CD4-positive, CD25-positive, alpha-beta regulatory T cell (primary cell): ENCODE measurements at places on chromosomes 5 and 9. TPM values are rescaled to one million over a fixed set of nuclear protein-coding genes. Genes with fewer than 3 reads are reported as not detected.

DNA sequence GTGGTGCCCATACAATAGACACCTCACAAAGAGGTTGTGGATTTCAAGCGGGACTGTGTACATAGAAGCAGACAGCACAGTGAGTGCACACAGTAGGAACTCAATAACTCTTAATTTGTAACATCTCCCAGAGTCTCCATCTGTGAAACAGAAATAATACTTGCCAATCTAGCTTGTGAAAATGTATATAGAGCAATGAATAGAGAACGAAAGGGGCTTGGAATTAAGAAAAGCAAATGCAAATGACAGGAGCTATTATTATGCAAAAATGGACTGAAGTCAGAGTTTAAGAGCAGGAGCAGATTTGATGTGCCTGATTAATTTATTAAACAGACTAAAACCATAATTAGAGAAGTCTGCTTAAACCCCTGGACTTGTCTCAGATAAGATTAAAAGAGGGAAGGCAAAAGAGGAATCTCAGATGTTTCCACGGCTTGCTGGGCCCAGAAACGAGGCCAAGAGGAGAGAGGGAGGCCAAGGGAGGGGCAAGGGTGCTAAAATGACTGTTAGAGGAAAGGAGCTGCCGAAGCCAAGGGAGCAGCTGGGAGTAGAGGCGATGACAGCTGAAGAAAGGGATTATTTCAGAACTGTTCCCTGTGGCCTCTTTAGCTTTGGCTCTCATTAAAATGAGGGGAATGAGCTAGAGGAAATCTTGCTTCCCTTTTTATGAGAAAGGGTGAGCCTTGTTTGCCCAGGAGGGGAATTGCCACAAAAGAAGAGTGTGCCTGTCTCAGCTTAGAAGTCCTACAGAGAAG lies 72.1 kb downstream of the FEM1C start:
- no peak for DNase-seq

GRCh38 chr9:35771534-35771933 lies 17.5 kb upstream of the MSMP start:
- no peak for DNase-seq

DNA sequence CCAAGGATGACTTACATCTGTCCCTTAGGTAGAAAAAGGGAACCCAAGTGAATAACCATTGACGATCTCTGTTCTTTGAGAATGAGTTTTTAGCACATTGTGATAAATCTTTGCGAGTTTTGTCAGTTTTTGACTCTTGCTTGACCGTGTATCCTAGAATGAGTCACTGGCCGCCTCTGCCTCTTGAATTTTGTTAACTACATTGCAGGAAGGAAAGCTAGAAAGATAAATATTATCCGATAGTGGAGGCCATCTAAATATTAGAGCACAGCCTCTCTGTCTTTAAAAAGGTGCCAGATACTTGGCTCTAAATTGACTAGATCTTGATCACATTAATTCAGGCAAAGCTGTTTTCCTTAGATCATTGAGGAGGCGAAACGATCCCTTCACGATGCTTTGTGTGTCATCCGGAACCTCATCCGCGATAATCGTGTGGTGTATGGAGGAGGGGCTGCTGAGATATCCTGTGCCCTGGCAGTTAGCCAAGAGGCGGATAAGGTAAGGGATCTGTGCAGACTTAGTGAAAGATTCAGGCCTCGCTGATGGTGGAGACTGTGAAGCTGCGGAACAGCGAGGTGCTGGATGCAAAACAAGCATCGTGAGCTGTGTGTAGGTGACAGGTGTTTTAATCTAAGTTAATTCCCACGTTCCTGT lies 12.2 kb downstream of the CCT5 start:
- DNase-seq = no peak

The C9orf85 gene
- polyA plus RNA-seq = 9.0 TPM

DNA sequence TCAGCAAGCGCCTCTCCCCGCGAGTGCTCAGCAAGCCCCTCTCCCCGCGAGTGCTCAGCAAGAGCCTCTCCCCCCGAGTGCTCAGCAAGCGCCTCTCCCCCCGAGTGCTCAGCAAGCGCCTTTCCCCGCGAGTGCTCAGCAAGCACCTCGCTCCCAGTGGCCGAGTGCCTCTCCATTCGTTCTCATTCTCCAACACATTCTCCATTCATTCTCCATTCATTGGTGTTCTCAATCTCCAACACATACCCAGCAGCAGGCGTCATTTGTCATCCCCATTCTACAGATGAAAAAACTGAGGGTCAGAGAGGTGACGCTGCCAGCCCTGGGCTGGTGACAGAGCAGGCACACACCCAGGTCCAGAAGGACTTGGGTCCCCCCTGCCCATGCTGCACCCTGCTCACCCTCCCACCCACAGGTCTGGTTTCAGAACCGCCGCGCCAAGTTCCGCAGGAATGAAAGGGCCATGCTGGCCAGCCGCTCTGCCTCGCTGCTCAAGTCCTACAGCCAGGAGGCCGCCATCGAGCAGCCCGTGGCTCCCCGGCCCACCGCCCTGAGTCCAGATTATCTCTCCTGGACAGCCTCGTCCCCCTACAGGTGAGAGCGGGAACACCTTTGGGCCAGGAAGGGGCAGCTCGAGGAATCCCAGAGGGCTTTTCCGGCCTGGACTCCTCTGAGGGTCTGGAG lies 32.5 kb downstream of the PTGES start:
- no peak for DNase-seq

DNA sequence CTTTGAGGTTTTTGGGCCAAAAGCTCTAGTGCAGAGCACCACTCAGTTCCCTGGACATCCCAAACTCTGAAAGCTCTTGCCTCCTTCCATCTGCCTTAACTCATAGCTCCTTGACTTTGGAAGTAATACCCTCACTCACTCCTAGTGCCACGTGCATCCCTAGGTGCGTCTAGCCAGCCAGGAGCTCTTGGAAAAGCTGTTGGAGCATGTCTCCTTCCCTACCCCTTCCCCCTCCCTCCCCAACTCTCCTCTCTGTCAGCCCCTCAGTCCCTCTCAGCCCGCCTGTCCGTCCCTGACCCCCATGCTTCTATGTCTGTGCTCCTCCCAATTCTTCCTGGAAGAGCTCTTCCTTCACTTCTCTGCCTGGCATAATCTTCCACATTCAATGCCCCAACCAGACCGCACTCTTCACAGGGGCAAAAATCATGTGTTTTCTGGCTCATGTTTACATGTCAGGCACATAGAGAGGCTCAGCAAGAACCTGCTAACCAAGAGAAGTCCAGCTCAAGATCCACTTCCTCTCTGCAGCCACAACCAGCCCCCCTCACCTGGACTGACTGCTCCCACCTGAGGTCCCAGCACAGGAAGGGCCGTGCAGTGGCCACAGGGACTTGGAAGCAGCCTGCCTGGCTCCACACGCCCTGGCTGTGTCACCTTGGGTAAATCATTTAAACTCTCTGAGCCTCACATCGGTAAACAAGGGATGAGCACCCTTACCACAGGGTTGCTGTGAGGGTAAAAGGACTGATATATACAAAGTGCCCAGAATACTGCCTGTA lies 58.4 kb downstream of the WHRN start:
- no peak for DNase-seq

DNA sequence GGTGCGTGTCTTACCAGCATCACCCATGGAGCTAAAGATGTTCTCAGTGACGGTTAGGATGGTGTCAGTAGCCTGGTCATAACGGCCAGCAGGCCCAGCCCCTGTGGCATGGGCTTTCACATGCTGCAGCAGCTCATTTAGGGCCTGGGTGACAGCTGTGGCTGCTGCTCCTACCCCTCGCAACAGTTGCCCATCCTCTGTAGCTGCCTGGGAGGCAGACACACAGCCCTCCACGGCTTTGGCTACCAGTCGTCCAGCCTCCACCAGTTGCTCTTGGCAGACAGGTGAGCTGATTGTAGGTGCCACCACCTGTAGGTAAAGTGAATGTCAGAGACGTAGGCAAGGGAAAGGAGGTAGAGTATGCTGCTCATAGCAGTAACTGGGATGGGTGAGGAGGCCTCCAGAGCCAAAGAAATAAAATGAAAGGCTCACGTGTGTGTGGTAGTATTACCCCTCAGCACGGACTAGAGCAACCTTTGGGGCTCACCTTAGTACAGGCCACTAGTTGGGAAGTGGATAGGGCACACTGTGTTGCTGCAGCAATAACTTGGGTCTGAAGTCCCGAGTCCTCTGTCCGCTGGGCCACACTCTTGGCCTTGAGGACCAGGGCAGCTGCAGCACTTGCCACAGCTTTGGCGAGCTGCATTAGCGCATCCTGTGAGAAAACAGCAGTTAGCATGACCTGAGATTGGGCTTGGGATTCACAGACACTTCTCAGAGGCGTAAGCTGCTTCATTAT lies 14.7 kb downstream of the TLN1 start:
- no peak for DNase-seq

The RPP25L gene
- 80.0 TPM for polyA plus RNA-seq

The FLT4 gene
- polyA plus RNA-seq = 4.0 TPM

The CRB2 gene
- not detected for polyA plus RNA-seq

DNA sequence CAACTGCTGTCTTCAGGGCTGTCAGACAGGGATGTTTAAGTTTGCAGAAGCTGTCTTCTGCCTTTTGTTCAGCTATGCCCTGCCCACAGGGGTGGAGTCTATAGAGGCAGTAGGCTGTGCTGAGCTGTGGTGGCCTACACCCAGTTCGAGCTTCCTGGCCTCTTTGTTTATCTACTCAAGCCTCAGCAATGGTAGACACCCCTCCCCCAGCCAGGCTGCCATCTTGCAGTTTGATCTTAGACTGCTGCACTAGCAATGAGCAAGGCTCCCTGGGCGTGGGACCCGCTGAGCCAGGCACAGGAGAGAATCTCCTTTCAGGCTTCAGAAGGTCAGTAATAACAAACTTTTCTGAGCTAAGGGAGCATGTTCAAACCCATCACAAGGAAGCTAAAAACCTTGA lies 545.3 kb downstream of the TLE4 start:
- no peak for DNase-seq

- DNase-seq = no peak
Observed at GRCh38 chr9:35743452-35743851, 5.6 kb downstream of the GBA2 start.

GRCh38 chr9:136829412-136829811 lies 12.9 kb upstream of the AJM1 start:
- no peak for DNase-seq

GRCh38 chr5:171450423-171451331 lies 31.2 kb downstream of the FGF18 start:
- no peak for DNase-seq

DNA sequence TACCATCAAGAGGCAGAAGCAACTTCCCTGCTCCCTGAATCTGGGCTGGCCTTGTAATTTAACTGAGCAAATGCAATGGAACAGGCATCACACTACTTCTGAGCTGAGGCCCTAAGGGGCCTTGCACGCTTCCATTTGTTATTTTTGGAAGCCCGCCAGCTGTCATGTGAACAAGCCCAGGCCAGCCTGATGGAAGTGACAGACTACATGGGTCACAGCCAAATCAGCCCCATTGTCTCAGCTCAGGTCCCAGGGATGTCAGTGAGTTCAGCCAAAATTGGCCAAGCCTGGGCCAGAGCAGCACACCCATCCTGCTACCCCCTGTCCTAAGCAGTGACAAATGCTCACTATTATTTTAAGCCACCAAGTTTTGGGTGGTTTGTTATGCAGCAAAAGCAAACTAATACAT lies 72.8 kb downstream of the PRRT1B start:
- DNase-seq = no peak

The RAPGEF6 gene
- 24.4 TPM for polyA plus RNA-seq

DNA sequence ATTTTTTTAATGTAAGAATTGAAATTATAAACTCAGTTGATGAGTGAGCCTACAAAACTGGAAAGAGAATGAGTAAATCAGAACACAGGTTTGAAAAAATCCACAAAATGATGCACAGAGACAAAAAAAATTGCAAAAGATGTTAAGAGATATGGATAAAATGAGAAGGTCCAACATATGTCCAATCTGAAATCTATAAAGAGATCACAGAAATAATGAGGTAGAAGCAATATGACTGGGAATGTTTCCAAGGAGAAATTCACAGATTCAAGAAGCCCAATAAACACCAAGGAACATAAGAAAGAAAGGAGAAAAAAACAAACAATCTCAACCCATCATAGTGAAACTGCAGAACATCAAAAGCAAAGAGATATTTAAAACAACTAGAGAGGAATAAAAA lies 288.4 kb upstream of the SLC30A5 start:
- DNase-seq = no peak

- DNase-seq = no peak
Observed at GRCh38 chr9:21615446-21615845, 133.3 kb upstream of the IFNE start.

The PCDHA9 gene
- not detected for polyA plus RNA-seq

DNA sequence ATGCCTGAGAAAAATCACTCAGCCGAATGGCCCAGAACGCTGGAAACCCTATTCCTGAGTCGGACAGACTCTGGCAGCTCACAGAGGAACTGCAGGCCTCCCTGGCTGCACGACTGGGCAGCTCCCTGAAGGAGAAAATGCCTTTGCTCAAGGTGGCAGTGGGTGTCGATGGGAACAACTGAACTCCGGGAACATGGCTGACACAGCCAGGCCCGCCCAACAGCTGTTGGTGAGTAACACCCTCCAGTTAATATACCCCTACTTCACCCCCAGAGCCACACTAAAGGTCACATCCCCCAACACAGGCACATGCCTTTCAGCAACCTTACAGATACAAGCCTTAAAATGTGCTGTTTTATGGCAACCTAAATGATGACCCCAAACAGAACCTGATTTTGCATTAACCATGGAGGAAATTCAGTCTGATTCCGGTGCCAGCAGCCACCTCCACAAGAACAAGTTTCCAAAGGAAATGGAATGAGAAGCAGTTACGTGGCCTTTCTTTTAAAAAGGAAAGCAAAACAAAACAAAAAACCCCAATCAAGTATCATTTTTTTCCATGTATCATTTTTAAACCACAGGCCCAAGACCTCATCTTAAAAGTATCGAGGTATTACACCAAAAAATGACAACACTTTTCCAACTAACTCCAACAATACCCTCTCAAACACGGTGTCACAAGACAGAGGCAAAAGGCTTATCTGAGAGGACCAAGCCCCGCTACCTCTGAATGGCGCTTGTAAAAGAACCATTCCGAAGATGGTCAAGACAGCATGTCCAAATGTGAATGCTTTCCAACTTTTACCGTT lies 3.1 kb downstream of the KLF9 start:
- DNase-seq = peak; percentile 17

DNA sequence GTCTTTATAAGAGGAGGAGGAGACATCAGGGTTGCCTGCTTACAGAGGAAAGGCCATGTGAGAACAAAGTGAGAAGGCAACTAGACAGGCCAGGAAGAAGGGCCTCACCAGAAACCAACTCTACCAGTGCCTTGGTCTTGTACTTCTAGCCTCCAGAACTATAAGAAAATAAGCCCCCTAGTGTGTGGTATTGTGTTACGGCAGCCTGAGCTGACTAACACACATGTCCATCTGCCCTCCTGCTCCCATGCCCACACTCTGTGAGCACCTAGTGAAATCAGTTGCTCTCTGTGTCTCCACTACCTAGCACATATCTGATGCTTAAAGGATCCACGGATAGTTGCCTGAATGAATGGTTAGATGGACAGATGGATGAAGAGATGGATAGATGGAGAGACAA lies 6.9 kb downstream of the AK3 start:
- no peak for DNase-seq

GRCh38 chr9:100459963-100460362 lies 13.0 kb upstream of the TMEFF1 start:
- DNase-seq = no peak

The LCN1 gene
- polyA plus RNA-seq = not detected

DNA sequence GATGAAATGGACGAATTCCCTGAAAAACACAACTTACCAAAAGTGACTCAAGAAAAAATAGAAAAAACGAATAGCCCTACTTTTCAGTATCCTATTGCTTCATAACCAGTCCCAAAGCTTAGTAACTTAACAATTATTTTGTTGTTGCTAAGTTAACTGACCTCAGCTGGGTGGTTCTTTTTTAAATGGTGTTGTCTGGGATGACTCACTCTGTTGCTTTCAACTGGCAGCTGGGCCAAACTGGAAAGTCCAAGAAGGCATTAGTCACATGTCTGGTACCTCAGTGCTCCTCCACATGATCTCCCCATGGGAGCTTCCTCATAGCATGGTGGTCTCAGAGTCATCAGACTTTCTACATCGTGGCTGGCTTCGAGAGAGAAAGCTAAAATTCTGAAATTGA lies 47.8 kb upstream of the ADAMTS2 start:
- DNase-seq = no peak
